Activated T-cell treated with anti-CD3 and anti-CD28 coated beads, Interleukin-2, amount 50 U/mL, for 1 hour (primary cell): ENCODE measurements at places on chromosomes 11 and 22.

DNA sequence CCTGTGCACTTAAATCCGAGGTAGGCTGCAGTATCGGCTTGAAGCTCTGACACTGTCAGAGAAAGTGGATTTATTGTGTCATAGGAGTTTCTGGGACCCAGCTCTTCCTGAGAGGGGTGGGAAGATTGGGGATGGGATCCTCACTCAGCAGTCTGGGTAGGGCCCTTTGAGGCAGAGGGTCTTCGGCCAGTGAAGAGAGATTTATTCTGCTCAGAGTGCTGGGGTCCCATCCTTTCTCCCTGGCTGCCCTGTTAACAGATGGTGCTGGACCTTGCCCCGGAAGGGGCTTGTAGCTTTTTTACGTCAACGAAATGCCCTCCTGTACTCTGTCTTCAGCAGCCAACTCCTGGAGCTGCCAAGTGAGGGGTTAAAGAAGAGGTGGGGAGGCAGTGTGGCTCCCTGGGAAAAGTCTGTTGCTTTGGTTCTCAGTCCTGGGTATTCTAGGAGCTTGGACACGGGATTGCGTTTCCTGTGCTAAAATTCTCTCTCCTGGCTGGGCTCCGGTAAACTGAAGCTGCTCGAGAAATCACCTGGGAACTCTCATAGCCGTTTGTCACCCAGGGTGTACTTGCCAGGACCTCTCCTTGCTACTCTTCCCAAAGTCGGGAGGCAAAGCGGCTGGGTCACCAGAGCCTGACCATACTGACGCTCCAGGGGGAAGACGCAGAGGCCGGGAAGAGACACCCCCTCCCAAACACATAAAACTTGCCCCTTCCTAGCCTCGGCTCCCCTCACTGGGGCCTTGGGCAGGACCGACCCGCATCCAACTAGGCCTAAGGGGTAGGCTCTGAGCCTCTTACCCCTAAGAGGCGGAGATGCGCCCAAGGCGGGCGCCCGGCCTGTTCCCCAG lies 806 bp upstream of the SMDT1 start:
- no peak for DNase-seq

- DNase-seq, result peak; percentile 52
Observed at GRCh38 chr11:8019314-8020243, 32.4 kb downstream of the EIF3F start.

DNA sequence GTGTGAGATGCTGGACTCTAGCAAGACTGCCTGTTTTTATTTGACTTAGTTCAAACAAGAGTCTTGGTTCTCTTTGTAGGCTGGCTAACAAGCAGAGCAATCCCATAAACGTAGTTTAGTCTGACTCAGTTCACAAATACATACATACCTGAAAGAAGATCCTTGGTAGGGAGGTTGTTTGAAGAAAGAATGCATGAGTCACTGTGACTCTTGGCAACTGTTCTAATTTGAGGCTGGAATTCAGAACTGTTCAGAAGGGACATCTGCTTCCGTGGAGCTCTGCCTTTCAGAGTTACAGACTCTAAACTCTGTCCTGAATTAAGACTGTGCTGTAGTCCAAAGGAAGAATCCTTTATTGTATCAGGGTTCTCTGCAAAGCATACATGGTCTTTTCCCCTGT lies 32.2 kb downstream of the C2CD3 start:
- no peak for DNase-seq

GRCh38 chr22:20509344-20510047 lies 2.1 kb downstream of the MED15 start:
- peak; percentile 45 for DNase-seq

GRCh38 chr11:69814411-69814810 lies 4.8 kb downstream of the FGF3 start:
- no peak for DNase-seq
